ENCODE measurements at places on chromosomes 2 and 18.

GRCh38 chr2:220445429-220446105, 818.1 kb downstream of the SLC4A3 start:
- no peak for DNase-seq

GRCh38 chr2:231181860-231182512, 16.4 kb upstream of the ARMC9 start:
- DNase-seq = no peak

GRCh38 chr2:140002110-140002509, 1221.9 kb upstream of the NXPH2 start:
- no peak for DNase-seq

DNA sequence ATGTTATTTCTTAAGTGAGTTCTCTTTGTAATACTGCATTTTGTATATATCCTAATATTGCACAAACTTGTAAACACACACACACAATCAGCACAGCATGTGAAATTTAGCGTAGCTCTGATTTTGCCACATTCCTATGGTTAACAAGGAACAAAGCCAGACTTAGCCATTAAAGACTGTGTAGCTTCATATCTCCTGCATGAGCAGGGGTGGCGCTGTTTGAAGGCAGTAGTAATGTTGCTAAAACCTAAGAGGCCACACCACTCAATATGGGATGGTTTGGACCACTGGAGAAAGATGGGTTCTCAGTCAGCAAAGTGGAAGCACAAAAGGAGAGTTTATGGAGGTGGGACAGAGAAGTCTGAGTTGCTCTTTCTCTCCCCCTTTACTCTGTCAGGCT, 61.1 kb upstream of the RND3 start:
- no peak for DNase-seq

- DNase-seq = peak; percentile 78
These were observed 144.1 kb downstream of the SMAD7 start for GRCh38 chr18:48806551-48807261.

- DNase-seq = no peak
These were observed 134.5 kb downstream of the NEDD4L start for GRCh38 chr18:58178511-58178910.

DNA sequence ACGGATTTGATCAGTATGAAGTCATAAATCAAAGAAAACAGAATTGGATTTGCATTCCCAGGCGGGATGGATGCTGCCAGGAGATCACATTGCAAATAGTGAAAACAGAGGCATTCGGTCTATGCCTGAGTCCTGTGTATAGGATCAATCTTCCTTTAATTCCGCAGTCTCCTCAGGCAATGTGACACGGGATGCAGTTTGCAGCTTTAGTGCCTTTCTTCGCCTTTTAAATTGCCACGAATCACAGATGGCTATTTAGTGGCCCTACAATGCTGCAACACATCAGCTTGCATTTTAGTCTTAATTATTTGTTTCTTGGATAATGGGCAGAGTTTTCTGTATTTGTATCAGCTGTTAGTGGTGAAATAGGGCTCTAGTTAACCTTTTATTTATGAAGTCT, 6.8 kb downstream of the ADCYAP1 start:
- no peak for DNase-seq

- no peak for DNase-seq
These were observed 6.7 kb downstream of the CNNM3 start for GRCh38 chr2:96822786-96823185.

GRCh38 chr2:28565720-28566295, 69.9 kb downstream of the PLB1 start:
- no peak for DNase-seq

- no peak for DNase-seq
These were observed 53.0 kb upstream of the LCLAT1 start for GRCh38 chr2:30394096-30394495.

Data from natural killer cell (primary cell).